ENCODE measurements at places on chromosomes 16 and 17.

DNA sequence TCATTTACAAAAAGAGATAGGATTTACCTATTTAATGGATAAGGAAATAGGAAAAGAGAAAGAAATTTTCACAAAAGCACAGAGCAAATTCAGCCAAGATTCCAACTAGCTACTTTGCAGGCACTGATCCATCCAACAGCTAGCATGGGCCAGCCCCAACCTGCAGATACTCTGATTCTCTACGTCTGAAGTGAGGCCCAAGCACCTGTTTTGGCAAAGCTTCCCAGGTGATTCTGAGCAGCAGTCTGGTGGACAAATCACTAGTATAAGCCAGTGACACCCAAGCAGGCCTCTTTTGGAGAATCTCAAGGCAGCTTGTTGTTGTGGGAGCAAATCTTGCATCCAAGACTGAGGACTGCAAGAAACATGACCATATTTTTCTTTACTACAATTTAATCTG is 20.9 kb upstream of the CALB2 start:
- DNase-seq, result no peak

- DNase-seq, result no peak
Measured at GRCh38 chr17:681738-682529, 32.7 kb downstream of the VPS53 start.

GRCh38 chr17:72234985-72235384 is 114.2 kb downstream of the SOX9 start:
- DNase-seq, result no peak

DNA sequence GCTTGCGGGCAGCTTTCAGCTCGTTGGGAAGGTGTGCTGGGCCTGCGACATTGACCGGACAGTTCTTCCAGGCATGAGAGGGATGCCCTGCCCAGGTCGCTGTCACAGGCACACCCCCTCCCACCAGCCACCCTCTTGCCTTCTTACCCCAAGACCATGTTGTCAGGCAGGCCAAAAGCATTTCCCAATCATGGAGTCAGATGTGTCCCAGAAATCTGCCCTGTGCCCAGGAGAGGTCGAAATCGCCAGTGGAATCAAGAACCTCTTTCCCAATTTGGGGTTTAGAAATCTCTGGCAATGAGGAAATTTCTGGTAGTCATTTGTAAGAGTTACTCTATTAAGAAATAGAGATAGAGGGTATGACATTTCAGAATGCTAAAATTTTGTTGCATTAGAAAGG is 177.1 kb downstream of the RAB11FIP4 start:
- no peak for DNase-seq

GRCh38 chr17:27293359-27293897 is 486 bp upstream of the WSB1 start:
- DNase-seq, result no peak
